Esophagus squamous epithelium (tissue), 5 donors: ENCODE measurements at places on chromosomes 4 and X. TPM values are rescaled to one million over a fixed set of nuclear protein-coding genes. Genes with fewer than 3 reads are reported as not detected.
A peak's percentile ranks its signal among the peaks of the same experiment; 100 is the strongest.

Gene FGFBP1
- 386 TPM for total RNA-seq

DNA sequence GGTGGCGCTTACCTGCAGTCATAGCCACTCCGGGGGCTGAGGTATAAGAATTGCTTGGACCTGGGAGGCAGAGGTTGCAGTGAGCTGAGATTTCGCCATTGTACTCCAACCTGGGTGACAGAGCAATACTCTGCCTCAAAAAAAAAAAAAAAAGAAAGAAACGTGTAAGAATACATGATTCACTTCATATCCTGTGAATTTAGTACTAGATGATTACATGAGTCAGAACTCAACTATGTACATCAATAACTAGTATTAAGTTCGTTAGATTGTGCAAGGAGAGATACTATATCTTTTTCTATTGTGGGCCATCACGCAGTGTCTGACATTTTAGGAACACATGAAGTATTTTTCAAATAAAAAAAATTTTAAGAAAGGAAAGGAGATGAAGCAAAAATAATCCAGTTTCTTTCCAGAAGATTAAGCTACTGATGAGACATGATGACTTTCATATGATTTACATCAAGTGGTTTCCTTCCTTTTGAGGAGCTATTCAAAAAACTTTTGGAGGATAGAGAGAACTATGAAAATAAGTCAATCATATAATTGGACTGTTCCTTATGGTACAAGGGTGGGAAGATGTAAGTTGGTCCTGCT lies 64.7 kb upstream of the EXOC1L start:
- no peaks in the 10 kb centered on the region for H3K27me3 ChIP-seq
- no peak overlapping the region for H3K4me3 ChIP-seq
- no peaks in the 10 kb centered on the region for H3K4me1 ChIP-seq

Gene POLR2B
- total RNA-seq = 25.2 TPM

- DNase-seq = no peak
- no peak overlapping the region for H3K4me3 ChIP-seq
- H3K4me1 ChIP-seq = peaks cover 11% of the 10 kb centered on the region
- no peaks in the 10 kb centered on the region for H3K36me3 ChIP-seq
Measured at GRCh38 chrX:70445951-70446350, 1.3 kb downstream of the DLG3 start.

Gene ATOH1
- not detected for total RNA-seq

DNA sequence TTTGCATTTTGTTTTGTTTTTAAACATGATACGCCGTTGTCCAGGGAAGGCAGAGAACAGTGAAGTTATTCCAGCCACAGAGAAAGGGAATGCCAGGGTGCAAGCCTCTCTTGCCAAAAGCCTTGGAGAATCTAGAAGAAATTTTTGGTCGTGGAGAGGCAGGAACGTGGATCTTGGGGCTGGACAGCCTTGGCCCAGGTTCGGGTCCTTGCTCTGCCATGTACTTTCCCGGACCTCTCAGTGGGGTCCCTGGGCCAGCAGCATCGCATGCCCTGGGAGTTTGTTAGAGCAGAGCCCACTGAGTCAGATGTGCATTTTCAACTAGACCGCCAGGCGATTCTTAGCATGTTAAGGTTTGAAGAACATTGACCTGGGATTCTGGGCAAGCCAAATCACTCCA lies 18.6 kb downstream of the FAM9A start:
- no peaks in the 10 kb centered on the region for H3K36me3 ChIP-seq
- no peaks in the 10 kb centered on the region for H3K27me3 ChIP-seq
- H3K4me3 ChIP-seq = no peak overlapping the region
- DNase-seq = no peak

DNA sequence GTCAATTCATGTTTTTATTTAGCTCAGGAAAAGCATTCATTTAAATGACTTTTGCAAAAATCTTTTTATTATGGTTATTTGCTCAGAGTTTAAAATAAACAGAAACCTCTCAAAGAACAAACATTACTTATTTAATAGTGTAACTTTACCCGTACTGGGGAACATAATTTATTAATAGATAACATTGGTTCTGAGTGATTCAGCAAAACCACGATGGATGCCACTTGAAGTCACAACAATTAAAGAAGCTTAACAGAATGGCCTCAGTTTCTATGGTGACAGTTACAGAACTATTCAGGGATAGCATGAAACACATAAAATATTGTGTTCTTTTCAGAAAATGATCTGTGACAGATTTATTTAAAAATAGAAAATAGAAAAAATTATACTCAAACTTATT lies 368.7 kb downstream of the CCSER1 start:
- H3K27me3 ChIP-seq = no peaks in the 10 kb centered on the region
- no peaks in the 10 kb centered on the region for H3K36me3 ChIP-seq
- H3K4me3 ChIP-seq = no peak overlapping the region
- no peaks in the 10 kb centered on the region for H3K4me1 ChIP-seq
- DNase-seq = no peak
- H3K27ac ChIP-seq = no peak overlapping the region

Gene SOWAHD
- not detected for total RNA-seq

Gene TLR6
- total RNA-seq = 2.9 TPM

Gene SPANXA1
- total RNA-seq = not detected

GRCh38 chrX:132394591-132394990 lies 94.2 kb downstream of the MBNL3 start:
- H3K4me3 ChIP-seq = no peak overlapping the region
- DNase-seq = no peak
- no peaks in the 10 kb centered on the region for H3K27me3 ChIP-seq
- no peak overlapping the region for H3K27ac ChIP-seq
- no peaks in the 10 kb centered on the region for H3K4me1 ChIP-seq

Gene HGFAC
- total RNA-seq = not detected

- no peak overlapping the region for H3K27ac ChIP-seq
- no peak for DNase-seq
- H3K4me3 ChIP-seq = no peak overlapping the region
Measured at GRCh38 chr4:129264008-129264657, 168.2 kb downstream of the C4orf33 start.

Gene PPEF2
- total RNA-seq = not detected

- H3K36me3 ChIP-seq = no peaks in the 10 kb centered on the region
- H3K4me3 ChIP-seq = peak within 1 kb of the TSS; percentile 64
- no peak for DNase-seq
- H3K27me3 ChIP-seq = peaks cover 4% of the 10 kb centered on the region
- H3K4me1 ChIP-seq = peaks cover 16% of the 10 kb centered on the region
Measured at GRCh38 chr4:154491341-154492271, at the start of gene DCHS2. Gene DCHS2, minus strand, starts transcription at chr4:154491799. Its CDS starts 444 bp downstream, at chr4:154491355.

GRCh38 chr4:124945422-124945821 lies 232.9 kb upstream of the ANKRD50 start:
- no peak overlapping the region for H3K27ac ChIP-seq
- DNase-seq = no peak

DNA sequence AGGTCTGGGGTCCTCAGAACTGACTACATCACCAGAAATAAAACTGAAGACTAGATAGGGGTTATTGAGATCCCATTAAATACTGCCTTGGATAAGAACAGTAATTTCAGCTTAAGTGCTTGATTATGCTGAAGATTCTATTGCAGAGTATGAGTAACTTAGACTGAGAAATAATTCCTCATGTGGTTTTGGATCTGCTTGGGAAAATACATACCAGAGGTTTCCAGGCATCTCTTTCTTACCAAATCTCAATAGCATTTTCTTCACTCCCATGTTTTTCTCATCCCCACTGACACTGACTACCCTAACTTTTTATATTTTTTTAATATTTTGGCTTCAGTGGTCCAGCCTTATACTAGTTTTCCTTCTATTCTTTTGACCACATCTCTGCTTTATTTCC lies 92.0 kb upstream of the TEX13D start:
- no peaks in the 10 kb centered on the region for H3K27me3 ChIP-seq
- H3K4me1 ChIP-seq = no peaks in the 10 kb centered on the region
- no peaks in the 10 kb centered on the region for H3K36me3 ChIP-seq

Gene FAAH2
- 7.2 TPM for total RNA-seq

GRCh38 chr4:79048878-79049277 lies 109.6 kb upstream of the PAQR3 start:
- H3K36me3 ChIP-seq = no peaks in the 10 kb centered on the region
- no peak overlapping the region for H3K27ac ChIP-seq
- no peaks in the 10 kb centered on the region for H3K27me3 ChIP-seq
- no peak for DNase-seq

- no peaks in the 10 kb centered on the region for H3K27me3 ChIP-seq
- no peak overlapping the region for H3K4me3 ChIP-seq
- no peaks in the 10 kb centered on the region for H3K4me1 ChIP-seq
- H3K27ac ChIP-seq = no peak overlapping the region
- no peak for DNase-seq
Measured at GRCh38 chr4:10659251-10659650, 25.3 kb downstream of the CLNK start.

- H3K27me3 ChIP-seq = no peaks in the 10 kb centered on the region
- no peak overlapping the region for H3K27ac ChIP-seq
- H3K36me3 ChIP-seq = no peaks in the 10 kb centered on the region
- H3K4me1 ChIP-seq = no peaks in the 10 kb centered on the region
Measured at GRCh38 chr4:151537687-151538086, 128.7 kb downstream of the FHIP1A start.

DNA sequence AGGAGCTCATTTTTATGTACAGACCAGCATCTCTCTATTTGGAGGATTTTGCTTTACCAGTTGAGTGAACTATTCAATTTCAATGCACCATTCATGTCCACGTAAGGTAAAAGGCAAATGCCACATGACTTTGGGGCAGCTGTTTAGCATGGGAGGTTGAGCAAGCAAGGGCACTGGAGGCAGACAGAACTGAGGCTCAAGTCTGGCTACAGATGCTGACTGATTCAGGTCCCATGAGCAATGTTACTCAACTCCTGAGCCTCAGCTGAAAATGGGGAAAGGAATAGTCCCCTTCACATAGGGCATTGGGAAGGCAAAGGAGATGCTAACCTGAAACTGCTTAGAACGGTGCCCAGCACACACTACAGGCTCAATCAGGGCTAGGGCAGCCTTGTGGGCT lies 93.0 kb upstream of the MTM1 start:
- H3K27ac ChIP-seq = no peak overlapping the region
- H3K36me3 ChIP-seq = no peaks in the 10 kb centered on the region
- H3K4me1 ChIP-seq = peaks cover 3% of the 10 kb centered on the region
- DNase-seq = no peak
